Esophagus squamous epithelium (tissue), 5 donors: ENCODE measurements at places on chromosomes 12 and 14.

GRCh38 chr12:128079-128478 lies 61.5 kb downstream of the IQSEC3 start:
- no peak for DNase-seq

DNA sequence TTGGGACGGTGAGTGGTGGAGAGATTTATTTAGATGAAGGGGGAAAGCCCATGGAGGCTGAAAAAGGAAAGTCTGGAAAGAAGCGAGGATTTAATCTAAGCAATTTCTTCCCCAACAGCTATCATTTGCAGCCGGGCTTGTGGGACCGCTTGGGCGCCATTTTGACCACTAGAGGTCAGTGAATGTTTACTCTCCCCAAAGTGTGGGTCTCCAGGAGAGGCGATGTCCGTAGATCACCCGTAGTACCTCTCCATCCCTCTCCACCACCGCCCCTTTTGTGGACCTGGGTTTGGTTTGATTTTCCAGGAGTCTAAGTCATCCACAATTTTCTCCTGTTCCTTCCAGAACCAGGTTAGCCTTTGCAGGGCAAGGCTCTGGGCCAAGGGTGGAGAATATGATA lies 91.2 kb upstream of the PARP11 start:
- no peak for DNase-seq

DNA sequence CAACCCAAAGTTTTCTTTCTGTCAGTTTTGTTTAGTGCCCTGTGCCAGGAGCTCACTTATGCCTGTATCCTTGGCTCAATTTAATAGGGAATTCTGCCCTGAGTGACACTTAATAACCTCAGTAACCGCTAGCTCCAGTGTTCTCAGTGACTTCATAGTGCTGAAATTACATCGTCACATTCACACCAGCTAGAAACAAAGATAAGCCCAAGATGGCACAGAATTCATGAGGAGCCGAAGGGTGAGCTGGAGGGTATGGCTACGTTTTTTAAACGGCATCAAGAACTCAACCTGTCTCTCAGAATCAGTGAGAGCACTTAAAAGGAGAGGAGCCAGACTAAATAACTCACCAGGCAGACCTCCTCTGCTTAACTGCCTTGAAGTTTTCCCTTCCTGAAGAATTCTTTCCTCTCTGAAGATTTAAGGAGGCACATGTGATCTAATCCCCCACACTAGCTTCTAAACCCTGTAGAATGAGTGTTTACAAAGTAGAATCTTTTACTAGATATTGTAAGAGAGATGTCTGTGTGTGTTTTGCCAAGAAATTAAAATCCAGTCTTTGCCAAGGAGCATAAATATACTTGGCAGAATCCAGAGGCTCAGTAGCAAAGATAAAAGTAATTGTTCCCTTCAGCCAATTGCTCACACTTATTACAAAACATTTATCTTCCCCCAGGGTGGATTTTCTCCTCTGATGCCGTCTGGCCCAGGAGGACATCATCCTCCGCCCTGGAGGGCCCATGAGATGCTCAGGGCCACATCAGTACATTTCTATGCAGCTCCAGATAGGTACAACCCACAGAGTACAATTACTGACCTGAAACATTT lies 37.3 kb downstream of the PTGER2 start:
- DNase-seq, result no peak

DNA sequence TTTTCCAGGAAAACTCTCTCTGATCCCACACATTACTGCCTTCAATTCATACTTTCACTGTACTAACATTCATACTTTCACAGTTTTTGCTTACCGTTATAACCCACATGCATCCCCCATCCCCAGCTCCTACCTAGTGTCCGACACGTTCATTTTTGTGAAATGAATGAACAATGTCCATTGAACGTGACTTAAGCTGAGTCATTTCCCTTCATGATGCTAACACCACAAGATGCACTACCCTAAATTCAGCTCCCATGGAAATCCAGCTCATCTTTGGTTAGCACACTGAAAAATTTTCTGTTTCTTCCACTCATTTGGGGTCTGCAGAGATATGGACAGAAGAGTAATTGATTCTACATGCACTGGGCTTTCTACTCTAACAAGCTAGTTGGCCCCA lies 84.7 kb downstream of the GALNT4 start:
- no peak for DNase-seq

DNA sequence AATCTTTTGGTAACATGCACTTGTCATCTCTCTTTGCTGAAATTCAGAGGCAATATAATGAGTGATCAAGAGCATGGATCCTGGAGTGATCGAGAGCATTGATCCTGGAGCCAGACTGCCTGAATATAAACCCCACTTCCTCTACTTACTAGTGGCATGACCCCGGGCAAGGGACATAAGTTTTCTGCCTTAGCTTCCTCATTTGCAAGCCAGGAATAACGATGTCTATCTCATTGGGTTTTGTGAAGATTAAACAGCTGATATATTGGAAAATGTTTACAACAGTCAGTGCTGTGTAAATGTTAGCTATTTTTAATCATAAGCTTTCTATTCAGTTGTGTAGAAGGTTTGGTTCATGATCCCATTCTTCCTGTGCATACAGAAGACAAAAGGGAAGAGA lies 2.4 kb upstream of the CSRNP2 start:
- no peak for DNase-seq

GRCh38 chr12:39440101-39440500 lies 2.8 kb downstream of the KIF21A start:
- no peak for DNase-seq

DNA sequence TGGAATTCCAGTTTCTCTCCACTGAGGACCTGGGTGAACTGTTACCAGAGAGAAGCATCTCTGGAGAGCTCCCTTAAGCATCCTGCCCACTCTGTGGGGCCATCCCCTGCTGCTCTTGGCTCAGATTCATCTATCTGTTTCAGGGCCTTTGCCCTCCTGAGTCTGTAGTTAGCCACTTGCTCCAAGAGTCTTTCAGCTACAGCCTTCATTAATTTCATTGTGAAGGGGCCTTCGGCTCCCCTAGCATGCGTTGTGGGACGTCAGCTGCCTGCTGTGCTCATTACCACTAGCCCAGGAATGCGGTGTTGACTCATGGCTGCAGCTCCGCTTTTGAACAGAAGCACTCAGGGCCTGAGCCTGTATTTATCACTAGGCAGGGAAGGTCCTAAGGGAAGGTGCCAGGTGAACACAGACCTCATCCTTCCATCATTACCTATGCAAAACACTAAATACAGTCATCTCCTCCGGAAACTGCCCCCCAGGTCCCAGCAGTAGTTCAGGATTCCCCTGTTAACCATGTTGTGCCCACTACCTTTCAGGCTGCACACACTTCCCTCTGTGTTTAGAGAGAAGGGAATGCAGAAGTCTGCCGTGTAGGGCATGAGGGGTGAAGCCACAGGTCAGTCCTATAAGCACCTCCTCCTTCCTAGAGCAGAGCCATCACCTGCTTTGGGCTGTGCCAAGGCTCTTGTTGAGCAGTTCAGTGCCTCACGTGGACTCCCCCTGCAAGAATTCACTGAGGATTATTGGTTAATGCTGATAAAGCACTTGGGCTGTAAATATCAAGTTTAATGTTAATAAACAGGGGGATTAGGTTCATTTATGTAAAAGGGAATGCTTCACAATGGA lies 191.4 kb downstream of the CACNA1C start:
- no peak for DNase-seq

DNA sequence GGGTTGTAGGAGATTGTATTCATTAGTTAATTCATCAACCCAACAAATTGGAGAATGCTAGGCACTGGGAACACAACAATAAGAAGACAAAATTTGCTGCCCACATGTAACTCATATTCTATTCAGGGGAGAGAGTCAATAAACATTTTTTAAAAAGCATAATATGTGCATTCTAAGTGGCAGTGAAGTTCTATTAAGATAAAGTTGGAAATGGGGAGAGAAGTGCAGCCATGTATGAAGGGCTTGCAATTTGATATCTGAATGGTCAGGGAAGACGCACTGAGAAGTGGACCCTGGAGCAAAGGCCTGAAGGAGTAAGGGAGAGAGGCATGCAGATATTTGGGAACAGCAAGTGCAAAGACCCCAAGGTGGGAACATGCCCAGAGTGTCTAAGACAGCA lies 40.2 kb upstream of the CHST11 start:
- DNase-seq, result no peak

- no peak for DNase-seq
Measured at GRCh38 chr12:131250028-131250950, 296.6 kb downstream of the ADGRD1 start.

DNA sequence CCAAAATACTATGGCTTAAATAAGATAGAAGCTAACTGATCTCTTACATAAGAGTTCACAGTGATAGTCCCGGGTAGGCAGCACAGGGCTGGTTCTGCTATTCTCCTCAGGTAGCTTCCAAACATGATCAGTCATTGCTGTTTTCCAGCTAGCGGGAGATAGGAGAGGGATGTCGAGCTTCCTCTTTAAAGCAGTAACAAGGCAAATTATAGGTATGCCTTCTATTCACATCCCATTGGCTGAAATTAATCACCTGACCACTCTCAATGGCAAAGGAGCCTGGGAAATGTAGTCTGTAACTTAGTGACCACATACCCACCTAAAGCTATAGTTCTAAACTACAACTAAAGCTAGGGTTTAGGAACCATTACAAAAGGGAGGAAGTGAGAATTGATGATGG lies 34.5 kb upstream of the VRK1 start:
- no peak for DNase-seq

- DNase-seq, result no peak
Measured at GRCh38 chr12:42588524-42589464, 752 bp downstream of the PRICKLE1 start.
